H1 (cell line): ENCODE measurements at places on chromosomes 12 and 14.

DNA sequence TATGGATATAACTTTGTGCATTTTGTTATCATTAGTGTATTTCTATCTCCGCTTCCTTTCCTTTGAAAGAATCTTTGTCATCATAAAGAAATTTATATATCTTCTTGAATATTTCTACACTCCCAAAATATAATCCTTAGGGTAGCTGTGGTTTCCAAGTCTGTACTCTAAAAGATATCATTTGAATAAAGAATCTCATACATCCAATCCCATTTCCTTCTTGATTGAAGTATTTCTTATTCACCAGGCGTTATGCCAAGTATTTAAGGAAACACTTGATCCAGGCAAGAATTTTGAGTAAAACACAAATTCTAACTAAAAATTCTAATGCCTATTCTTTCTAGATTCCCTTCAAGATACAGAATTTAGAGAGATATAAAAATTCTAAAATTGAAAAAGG lies 821.8 kb downstream of the GALC start:
- no peak for DNase-seq

DNA sequence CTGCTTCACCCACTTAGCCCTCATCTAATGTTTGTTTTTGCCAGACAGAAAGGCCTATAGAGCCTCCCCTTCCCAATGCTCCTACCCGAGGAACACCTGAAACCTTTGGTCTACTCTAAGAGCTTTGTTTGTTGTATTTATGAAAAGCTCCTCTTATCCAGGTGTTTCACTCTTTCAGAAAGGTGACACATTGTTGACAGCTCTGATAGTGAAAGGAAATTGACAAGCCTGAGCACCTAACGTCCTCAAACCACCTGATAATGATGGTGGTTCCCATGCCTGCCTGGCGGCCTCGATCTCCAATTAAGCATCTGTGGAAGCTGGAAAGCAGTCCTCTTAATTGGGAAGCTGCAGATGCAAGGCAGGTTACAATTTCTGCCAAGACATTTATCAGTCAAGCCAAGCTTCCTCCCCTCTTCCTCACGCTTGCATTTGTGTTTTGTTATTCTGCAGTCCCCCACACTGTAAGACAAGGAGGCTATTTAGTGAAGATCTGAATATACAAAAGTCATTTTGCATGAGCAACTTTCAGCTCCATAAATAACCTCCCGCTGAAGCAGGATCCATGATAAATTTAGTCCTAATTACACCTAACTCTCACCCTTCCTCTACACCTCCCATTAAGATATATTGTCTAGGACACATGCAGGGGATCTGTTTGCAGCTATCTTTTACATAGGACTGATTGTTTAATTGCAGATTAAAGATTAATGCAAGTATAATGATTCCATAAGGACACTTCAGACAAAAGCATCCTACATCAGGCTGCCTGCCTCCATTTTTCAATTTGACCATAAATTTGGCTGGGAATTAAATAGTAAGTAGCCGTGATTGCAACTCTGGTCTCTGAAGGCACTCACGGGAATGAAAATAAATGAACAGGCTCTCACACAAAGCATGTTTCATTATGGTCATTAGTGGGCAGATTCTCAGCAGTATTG lies 288.6 kb downstream of the PDZRN4 start:
- DNase-seq: no peak

DNA sequence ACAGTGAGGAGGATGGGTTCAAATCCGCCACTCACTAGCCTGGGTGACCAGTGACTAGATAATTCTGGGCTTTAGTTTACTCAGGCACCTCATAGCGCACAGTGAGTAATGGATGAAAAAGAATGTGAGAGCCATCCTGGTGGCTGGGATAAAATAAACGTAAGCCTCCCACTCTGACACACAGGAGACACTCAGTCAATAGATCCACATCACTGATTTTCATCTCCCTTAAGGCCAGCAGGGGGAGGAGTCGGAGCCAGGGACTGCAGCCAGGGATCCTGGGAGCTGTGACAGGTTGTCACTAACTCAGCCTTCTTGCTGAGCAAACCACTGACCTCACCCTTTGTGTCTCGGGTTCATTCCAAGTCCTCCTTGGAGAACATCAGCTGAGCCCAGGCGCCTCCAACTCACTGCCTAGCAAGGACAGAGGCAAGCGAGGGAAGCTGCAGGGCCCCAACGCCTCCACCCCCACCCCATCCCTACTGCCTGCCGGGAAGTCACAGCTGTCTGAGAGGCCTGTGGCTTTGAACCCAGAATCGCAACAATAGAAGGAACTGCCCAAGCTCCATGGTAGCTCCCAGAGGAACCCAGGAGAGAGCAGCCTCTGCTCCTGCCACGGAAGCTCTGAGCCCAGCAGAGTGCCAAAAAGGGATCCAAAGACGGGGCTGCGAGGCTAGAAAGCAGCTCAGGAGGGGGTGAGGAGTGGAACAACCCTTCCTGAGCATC lies 30.7 kb downstream of the PXN start:
- no peak for DNase-seq

DNA sequence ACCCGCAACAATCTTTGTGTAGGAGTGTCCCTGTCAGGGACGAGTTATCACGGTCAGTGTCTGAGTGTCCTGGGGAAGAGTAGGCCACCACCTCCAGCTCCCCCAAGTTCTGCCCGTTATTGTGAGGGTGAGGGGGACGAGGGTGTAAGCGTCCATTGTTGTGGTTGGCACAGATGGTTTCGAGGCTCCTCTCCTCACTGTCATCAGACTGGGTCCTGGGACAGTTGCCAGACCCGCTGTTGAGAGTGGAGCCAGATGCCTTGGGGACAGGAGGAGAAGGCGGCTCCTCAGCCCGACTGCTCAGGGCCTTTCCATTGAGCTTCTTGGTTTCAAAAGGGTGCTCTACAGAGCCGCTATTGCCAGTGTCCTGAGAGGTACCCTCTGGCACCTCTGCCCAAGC lies 74.9 kb upstream of the ACTN1 start:
- DNase-seq: no peak

GRCh38 chr14:60931218-60931617 lies 49.7 kb downstream of the TRMT5 start:
- no peak for DNase-seq

- no peak for DNase-seq
Observed at GRCh38 chr12:132322206-132323132, 6.9 kb downstream of the GALNT9 start.
